Activated CD4-positive, CD25-positive, alpha-beta regulatory T cell treated with anti-CD3 and anti-CD28 coated beads, Interleukin-2, amount 50 U/mL, for 72 hours (primary cell): ENCODE measurements at places on chromosomes 12 and 14.

DNA sequence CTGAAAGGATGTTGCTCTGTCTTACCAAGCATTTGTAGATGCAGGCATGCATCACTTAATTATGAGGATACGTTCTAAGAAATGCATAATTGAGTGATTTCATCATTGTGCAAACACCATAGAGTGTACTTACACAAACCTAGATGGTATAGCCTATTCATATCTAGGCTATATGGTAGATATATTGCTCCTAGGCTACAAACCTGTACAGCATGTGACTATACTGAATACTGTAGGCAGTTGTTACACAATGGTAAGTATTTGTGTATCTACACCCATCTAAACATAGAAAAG is 75.9 kb downstream of the IFT81 start:
- DNase-seq: no peak

- no peak for DNase-seq
Observed at GRCh38 chr12:65885312-65885711, 61.0 kb downstream of the HMGA2 start.

DNA sequence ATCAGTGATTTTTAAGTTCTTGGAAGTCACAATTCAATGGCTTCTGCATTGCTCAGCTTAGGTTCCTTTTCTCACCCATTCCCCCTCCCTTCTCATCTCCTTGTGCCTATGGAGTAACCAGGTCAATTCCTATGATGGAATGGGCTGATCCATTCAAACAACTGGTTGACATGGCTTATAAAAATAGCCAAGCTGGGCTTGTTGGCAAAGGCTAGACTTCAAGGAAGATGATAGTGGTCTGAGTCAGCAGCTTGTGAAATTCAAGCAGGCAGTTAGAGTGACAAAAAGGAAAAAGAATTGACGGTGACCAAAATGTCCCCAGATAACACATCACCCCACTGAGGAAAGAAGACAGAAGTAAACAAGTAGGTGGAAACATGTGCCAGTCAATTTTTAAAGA is 119.9 kb upstream of the PCED1B start:
- no peak for DNase-seq

DNA sequence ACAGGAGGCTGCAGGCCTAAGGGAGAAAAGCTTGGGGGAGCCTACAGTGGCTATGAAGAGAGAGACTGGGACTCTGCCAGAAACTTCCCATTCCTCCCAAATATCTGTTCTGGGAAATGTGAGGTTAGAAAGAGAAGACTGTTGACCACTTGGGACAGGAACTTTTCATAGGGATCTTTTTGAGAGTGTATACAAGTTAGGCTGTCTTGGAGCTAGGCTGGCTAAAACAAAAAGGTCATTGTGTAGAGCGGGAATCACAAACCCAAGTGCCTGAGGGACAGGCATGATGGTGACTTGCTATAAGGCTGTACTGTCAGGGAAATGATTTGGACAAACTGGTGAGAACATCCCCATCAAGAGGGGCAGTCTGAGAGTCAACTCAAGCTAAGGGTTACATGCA is 175.1 kb downstream of the GRIP1 start:
- DNase-seq: no peak

DNA sequence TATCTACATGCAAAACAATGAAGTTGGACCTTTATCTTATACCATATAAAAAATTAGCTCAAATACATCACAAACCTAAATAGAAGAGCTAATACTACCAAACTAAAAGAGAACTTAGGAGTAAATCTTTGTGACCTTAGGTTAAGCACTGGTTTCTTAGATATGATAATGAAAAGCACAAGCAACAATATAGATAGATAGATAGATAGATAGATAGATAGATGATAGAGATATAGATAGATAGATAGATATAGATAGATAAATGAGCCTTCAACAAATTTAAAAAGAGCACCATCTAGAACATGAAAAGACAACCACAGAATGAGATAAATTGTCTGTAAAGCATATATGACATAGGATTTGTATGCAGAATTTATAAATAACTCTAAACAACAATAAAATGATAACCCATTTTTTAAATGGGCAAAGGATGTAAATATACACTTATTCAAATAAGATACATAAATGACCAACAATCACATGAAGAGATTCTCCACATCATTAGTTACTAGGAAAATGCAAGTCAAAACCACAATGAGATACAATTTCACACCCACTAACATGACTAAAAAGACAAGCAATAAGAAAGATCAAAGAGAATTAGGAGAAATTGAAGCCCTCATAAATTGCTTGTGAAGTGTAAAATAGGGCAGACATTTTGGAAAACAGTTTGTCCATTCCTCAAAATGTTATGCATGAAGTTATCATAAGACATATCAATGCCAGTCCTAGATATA is 293.7 kb downstream of the BTG1 start:
- no peak for DNase-seq
